Ascending aorta (tissue), 2 donors: ENCODE measurements at places on chromosomes 3 and 15. TPM values are rescaled to one million over a fixed set of nuclear protein-coding genes. Genes with fewer than 3 reads are reported as not detected.
A peak's percentile ranks its signal among the peaks of the same experiment; 100 is the strongest.

GRCh38 chr3:7779331-7779730 lies 722.3 kb upstream of the LMCD1 start:
- H3K36me3 ChIP-seq, result no peaks in the 10 kb centered on the region
- H3K27ac ChIP-seq, result no peak overlapping the region

ZBBX gene
- total RNA-seq, result not detected

GRCh38 chr15:73784291-73784690 lies 31.1 kb upstream of the INSYN1 start:
- H3K4me1 ChIP-seq, result no peaks in the 10 kb centered on the region
- no peaks in the 10 kb centered on the region for H3K36me3 ChIP-seq
- H3K27ac ChIP-seq, result no peak overlapping the region
- H3K4me3 ChIP-seq, result no peak overlapping the region
- H3K27me3 ChIP-seq, result no peaks in the 10 kb centered on the region

CCDC191 gene
- total RNA-seq, result 0.21 TPM

DNA sequence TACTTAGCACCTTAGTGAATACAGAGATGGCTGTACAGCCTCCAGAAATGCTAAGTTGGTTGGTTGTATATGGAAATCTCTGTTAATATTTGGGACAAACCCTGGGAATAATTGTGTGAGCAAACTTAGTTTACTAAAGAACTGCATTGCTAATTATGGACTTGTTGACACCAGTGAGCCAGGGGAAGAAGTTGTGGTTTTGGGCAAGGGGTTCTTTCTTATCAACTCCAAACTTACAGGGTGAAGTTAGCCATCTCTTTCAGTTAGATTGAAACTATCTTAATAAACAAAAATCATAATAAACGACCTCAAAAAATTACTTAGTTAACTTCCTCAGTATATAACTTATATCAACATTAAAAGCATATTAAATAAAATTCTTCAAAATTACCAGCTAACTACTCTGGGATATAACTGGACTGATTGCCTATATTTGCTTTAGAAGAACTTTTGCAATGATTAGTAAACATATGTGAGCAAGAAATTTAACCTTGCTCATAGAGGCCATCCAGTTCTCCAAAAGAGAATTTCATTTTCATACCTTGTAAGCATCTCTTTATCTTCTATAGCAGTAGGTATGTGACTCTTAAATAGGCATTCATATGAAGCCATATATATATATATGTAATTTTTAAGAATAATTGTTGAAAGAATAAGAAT lies 24.7 kb downstream of the MBNL1 start:
- no peak for DNase-seq
- H3K27ac ChIP-seq, result peak overlapping the region; percentile 66
- no peaks in the 10 kb centered on the region for H3K36me3 ChIP-seq
- H3K4me1 ChIP-seq, result peaks cover 78% of the 10 kb centered on the region

DNA sequence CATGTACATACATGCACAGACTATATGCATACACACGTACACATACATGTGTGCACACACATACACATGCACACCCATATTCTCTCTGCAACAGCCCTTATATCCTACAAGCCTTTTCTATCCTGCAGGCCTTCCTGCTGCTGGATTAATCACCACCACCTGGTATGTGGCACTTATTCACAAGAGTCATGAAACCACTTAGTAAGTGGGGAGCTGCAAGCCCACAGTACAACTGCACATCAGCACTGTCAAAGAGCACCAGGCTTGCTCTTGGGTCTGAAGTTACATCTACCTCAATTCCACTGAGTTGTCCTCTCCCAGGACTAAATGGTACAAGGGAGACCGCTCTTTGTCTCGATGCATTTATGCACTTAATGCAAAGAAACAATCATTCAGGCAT lies 233.2 kb downstream of the KLF13 start:
- H3K4me3 ChIP-seq, result no peak overlapping the region
- H3K4me1 ChIP-seq, result no peaks in the 10 kb centered on the region
- no peak for DNase-seq
- H3K36me3 ChIP-seq, result no peaks in the 10 kb centered on the region

GRCh38 chr3:70854108-70854507 lies 541.7 kb upstream of the MDFIC2 start:
- no peaks in the 10 kb centered on the region for H3K36me3 ChIP-seq
- H3K4me3 ChIP-seq, result no peak overlapping the region
- peaks cover 30% of the 10 kb centered on the region for H3K4me1 ChIP-seq
- DNase-seq, result no peak
- H3K27me3 ChIP-seq, result no peaks in the 10 kb centered on the region
